ENCODE measurements at places on chromosomes 7 and 10. TPM values are rescaled to one million over a fixed set of nuclear protein-coding genes. Genes with fewer than 3 reads are reported as not detected.

DNA sequence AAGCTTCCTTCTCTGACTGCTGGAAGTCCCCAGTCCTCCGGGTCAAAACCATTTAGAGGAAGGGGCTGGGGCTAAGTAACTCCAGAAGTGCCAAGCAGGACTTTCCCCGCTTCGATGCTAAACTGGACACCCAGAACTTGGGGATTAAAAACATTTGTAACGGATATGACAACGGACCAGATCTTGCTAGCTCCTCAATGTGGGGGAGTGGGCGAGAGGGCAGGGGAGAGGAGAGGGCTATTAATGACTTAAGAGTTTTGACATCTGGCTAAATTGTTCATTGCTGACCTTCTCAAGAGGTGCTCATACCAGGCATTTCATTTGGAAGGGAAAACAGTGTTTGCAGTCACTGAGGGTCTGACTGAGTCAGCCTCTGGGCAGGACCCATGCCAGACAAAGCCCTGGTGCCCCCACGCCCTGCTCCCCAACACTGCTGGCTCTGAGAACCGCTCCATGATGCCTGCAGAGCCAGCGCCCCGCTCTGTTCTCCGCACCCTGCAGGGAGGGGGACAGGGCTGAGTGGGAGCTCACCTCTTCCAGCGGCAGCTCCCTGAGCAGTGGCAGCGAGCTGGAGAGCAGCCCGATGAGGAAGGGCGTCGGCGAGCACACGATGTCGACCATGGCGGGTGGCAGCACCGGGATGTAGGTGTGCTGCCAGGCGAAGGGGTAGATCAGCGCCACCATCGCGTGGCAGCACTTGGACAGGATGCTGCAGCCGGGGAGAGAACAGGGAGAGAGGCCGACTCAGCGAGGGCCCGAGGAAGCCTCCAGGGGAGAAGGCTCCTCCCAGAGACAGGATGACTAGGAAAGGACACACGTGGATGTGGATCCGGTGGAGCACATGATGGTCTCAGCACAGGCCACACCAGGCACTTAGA lies 47.7 kb upstream of the MKRN1 start:
- no peak for DNase-seq
- H3K4me3 ChIP-seq = no peak overlapping the region

Gene SLC18A2
- 3.7 TPM for total RNA-seq

DNA sequence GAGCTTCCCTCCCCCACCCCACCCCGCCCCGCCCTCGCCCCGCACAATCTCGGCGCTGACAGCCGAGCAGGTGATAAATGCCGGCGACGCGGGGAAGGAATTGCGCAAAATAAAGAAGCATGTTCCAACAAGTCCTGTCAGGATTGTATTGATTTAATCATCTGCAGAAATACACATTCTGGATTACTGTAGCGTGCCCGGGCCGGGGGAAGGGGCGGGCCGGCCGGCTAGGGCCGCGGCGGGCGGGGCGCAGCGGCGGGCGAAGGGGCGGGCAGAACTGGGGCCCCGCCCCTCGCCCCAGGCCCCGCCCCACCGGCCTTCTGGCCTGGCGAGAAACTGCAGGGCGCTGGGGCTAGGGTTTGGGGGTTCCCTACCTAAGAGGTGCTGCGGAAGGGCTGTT lies 88.9 kb upstream of the PAX2 start:
- DNase-seq = peak; percentile 49
- no peak overlapping the region for H3K27ac ChIP-seq
- H3K4me1 ChIP-seq = peaks cover 32% of the 10 kb centered on the region

Gene PNLIPRP1
- not detected for total RNA-seq

Gene HK1
- 120 TPM for total RNA-seq

Gene NXPH1
- 0.09 TPM for total RNA-seq

DNA sequence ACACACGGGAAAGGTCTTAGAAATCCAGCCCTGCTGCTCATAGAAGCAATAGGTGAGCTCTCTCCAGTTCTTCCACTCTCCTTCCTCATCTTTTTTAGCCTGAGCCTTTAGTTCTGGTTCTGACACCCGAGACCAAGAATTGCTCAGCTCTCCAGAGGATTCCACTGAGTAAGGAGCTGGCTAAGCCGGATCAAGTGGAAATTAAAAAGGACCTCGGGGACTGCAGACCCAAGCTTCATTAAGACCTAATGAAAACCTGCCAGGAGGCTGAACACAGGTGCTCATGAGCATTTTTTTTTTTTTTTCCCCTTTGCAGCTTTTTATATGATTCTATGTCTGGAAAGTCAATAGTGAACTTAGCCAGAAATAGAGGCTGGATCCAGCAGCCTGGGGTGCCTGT lies 1176.0 kb upstream of the AUTS2 start:
- H3K36me3 ChIP-seq = no peaks in the 10 kb centered on the region
- no peak for DNase-seq
- no peak overlapping the region for H3K4me3 ChIP-seq

DNA sequence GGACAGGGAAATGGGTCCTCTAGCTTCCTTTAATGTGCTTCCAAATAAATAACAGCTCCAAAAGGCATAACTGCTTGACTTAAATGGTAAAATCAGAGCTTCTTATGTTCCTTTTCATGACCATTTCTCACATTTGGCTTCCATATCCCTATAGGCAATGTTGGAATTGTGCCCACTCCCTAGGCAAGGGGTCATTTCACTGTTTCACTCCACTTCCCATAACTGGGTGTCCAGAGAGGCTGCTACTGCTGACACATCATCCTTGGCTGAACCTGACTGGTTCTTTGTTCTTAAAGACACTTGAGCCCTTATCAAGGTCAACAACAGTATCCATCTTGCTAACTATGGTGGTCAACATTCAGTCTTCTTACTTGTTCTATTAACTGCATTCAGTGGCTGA lies 37.1 kb downstream of the PRTFDC1 start:
- H3K27ac ChIP-seq = no peak overlapping the region
- no peaks in the 10 kb centered on the region for H3K36me3 ChIP-seq
- H3K4me1 ChIP-seq = peaks cover 9% of the 10 kb centered on the region
- no peak for DNase-seq
- no peaks in the 10 kb centered on the region for H3K27me3 ChIP-seq

- H3K27ac ChIP-seq = no peak overlapping the region
- DNase-seq = no peak
- H3K4me3 ChIP-seq = no peak overlapping the region
- no peaks in the 10 kb centered on the region for H3K27me3 ChIP-seq
- H3K4me1 ChIP-seq = peaks cover 7% of the 10 kb centered on the region
- H3K36me3 ChIP-seq = no peaks in the 10 kb centered on the region
Observed at GRCh38 chr7:66683770-66684123, 55.1 kb downstream of the KCTD7 start.

DNA sequence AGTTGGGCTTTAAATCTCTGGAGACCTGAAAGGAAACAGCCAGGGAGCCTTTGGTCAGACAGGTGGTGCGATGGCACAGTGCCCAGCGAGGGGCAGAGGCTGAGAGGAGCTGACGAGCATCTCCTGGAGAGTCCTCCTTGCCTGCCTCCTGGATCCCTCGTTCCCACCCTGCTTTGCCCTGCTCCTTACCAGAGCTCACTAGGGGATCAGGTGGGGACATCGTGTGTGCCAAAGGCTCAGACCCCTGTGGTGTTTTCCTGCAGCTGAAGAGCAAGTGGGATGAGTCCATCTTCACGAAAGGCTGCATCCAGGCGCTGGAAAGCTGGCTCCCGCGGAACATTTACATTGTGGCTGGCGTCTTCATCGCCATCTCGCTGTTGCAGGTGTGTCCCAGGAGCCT lies 21.8 kb upstream of the SH2D4B start:
- peaks cover 35% of the 10 kb centered on the region for H3K36me3 ChIP-seq
- no peaks in the 10 kb centered on the region for H3K4me1 ChIP-seq
- H3K4me3 ChIP-seq = no peak overlapping the region
- H3K27me3 ChIP-seq = no peaks in the 10 kb centered on the region
- DNase-seq = no peak
